ENCODE measurements at places on chromosomes 6 and 20.

GRCh38 chr6:5995949-5996713, 10.6 kb downstream of the NRN1 start:
- peak overlapping the region; percentile 93 for H3K4me3 ChIP-seq
- DNase-seq: peak; percentile 96
- H3K36me3 ChIP-seq: no peaks in the 10 kb centered on the region
- peaks cover 3% of the 10 kb centered on the region for H3K4me1 ChIP-seq
- no peak overlapping the region for H3K27ac ChIP-seq

DNA sequence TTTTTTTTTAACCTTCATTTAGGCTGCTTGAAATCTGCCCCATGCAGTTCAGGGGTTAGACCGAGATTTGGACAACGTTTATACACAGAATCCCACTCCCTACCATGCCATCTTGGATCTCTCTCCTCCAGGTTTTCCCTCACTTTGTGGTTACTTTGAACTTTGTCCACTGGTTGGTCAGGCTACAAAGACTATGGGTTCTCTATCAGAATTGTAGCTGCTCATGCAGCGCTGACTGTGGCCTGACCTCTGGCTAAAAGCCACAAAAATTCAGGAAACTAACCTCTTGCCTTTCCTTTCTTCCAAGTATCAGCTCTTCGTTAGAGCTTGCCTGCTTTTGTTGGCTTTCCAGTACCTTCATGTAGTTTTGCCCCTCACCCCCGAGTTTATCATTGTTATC, 44.9 kb upstream of the KCNG1 start:
- no peaks in the 10 kb centered on the region for H3K27me3 ChIP-seq
- H3K27ac ChIP-seq: no peak overlapping the region
- peak; percentile 31 for DNase-seq
- H3K4me1 ChIP-seq: no peaks in the 10 kb centered on the region

DNA sequence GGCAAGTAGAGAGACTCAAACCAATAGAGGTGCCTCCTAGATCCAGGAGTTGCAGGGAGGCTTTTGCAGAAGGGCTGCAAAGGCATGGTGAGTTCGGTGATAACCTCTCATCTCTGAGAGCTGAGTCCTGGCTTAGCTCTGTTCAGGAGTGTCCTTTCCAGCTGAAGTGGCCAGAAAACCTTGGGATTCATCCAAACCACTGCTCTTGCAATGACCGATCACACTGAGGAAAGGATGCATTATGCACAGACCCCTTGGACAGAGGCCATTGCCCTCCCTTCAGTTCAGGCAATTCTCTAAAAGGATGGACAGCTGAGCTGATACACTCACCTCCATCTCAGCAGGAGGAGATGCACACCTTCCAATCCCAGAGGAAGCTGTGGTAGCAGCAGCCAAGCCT, 158.8 kb upstream of the ENPP5 start:
- H3K4me3 ChIP-seq: no peak overlapping the region
- H3K27ac ChIP-seq: no peak overlapping the region
- H3K27me3 ChIP-seq: peaks cover 16% of the 10 kb centered on the region
- H3K36me3 ChIP-seq: no peaks in the 10 kb centered on the region
- DNase-seq: no peak

- no peaks in the 10 kb centered on the region for H3K4me1 ChIP-seq
- peak; percentile 75 for DNase-seq
- no peak overlapping the region for H3K27ac ChIP-seq
- no peak overlapping the region for H3K4me3 ChIP-seq
These were observed 283.9 kb downstream of the TBC1D7 start for GRCh38 chr6:13044390-13044789.

DNA sequence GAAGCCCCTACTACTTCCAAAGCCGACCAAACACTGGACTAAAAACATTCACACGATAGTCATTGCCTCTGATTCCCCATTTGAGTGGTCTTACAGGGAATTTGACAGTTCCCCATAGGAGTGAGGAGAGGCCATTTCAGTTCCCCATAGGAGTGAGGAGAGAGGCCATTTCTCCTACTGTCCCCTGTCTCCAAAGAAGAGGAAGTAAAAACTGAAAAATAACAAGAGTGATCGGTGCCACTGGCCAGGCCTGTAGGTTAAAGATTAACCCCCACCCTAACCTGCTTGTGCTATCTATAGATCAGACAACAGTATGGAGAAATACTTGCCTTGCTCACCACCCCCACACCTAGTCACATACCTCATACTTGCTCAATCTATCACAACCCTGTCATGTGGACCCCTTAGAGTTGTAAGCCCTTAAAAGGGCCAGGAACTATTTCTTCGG, 204.0 kb upstream of the MOCS1 start:
- no peak overlapping the region for H3K4me3 ChIP-seq
- no peaks in the 10 kb centered on the region for H3K36me3 ChIP-seq
- no peak overlapping the region for H3K27ac ChIP-seq

DNA sequence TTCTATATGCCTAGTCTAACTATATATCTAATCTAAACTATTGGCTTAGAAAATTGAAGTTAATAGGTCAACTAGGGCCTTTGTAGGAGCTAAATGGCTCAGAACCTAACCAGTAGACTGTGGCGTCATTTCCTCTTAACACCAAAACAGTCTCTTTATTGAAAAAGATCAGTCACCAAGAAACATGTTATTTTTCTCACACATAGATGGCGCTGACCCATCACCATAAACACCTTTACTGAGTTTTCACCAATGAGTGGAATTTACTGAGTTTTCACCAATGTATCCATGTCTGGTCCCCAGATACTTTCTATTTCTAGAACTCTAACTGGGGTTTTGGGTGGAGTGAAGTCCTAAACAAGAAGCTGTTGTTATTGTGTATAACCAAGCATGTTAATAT, 636.0 kb downstream of the BCKDHB start:
- H3K27me3 ChIP-seq: no peaks in the 10 kb centered on the region
- DNase-seq: no peak
- no peaks in the 10 kb centered on the region for H3K36me3 ChIP-seq
- H3K4me1 ChIP-seq: no peaks in the 10 kb centered on the region

GRCh38 chr6:19394051-19394450, 443.1 kb upstream of the ID4 start:
- no peaks in the 10 kb centered on the region for H3K4me1 ChIP-seq
- DNase-seq: no peak
- no peak overlapping the region for H3K4me3 ChIP-seq
- no peak overlapping the region for H3K27ac ChIP-seq
- H3K36me3 ChIP-seq: no peaks in the 10 kb centered on the region

GRCh38 chr20:53804920-53805894, 211.6 kb upstream of the ZNF217 start:
- DNase-seq: no peak
- no peaks in the 10 kb centered on the region for H3K27me3 ChIP-seq
- no peak overlapping the region for H3K27ac ChIP-seq
- H3K36me3 ChIP-seq: no peaks in the 10 kb centered on the region

GRCh38 chr6:82989736-82990290, 75.8 kb downstream of the UBE3D start:
- peaks cover 6% of the 10 kb centered on the region for H3K36me3 ChIP-seq
- H3K27me3 ChIP-seq: no peaks in the 10 kb centered on the region
- no peak for DNase-seq
- H3K4me1 ChIP-seq: no peaks in the 10 kb centered on the region

- no peaks in the 10 kb centered on the region for H3K4me1 ChIP-seq
- H3K36me3 ChIP-seq: no peaks in the 10 kb centered on the region
- H3K27me3 ChIP-seq: no peaks in the 10 kb centered on the region
- DNase-seq: no peak
- H3K27ac ChIP-seq: no peak overlapping the region
These were observed 9.0 kb upstream of the MRGBP start for GRCh38 chr20:62787321-62787720.

GRCh38 chr20:46649965-46650542, 1.2 kb downstream of the SLC13A3 start:
- no peak for DNase-seq
- H3K27ac ChIP-seq: no peak overlapping the region
- peaks cover 8% of the 10 kb centered on the region for H3K4me1 ChIP-seq
- no peak overlapping the region for H3K4me3 ChIP-seq
- no peaks in the 10 kb centered on the region for H3K36me3 ChIP-seq

GRCh38 chr6:16181439-16182297, 52.8 kb downstream of the MYLIP start:
- H3K4me1 ChIP-seq: no peaks in the 10 kb centered on the region
- DNase-seq: no peak
- H3K36me3 ChIP-seq: no peaks in the 10 kb centered on the region
- H3K4me3 ChIP-seq: no peak overlapping the region

GRCh38 chr6:7238900-7239589, 74.0 kb downstream of the SSR1 start:
- H3K36me3 ChIP-seq: peaks cover 40% of the 10 kb centered on the region
- H3K4me1 ChIP-seq: peaks cover 18% of the 10 kb centered on the region
- H3K4me3 ChIP-seq: no peak overlapping the region
- no peaks in the 10 kb centered on the region for H3K27me3 ChIP-seq
- peak; percentile 96 for DNase-seq

GRCh38 chr6:21935561-21936028, 342.0 kb downstream of the SOX4 start:
- H3K27ac ChIP-seq: no peak overlapping the region
- no peaks in the 10 kb centered on the region for H3K27me3 ChIP-seq
- no peak overlapping the region for H3K4me3 ChIP-seq
